ENCODE measurements at places on chromosomes 2 and 18.

- no peak for DNase-seq
Measured at GRCh38 chr18:10775026-10775425, 249.2 kb downstream of the NAPG start.

GRCh38 chr2:237060534-237061312, 25.0 kb upstream of the COPS8 start:
- DNase-seq = peak; percentile 14

- peak; percentile 82 for DNase-seq
Measured at GRCh38 chr18:26215247-26215970, 10.8 kb upstream of the TAF4B start.

DNA sequence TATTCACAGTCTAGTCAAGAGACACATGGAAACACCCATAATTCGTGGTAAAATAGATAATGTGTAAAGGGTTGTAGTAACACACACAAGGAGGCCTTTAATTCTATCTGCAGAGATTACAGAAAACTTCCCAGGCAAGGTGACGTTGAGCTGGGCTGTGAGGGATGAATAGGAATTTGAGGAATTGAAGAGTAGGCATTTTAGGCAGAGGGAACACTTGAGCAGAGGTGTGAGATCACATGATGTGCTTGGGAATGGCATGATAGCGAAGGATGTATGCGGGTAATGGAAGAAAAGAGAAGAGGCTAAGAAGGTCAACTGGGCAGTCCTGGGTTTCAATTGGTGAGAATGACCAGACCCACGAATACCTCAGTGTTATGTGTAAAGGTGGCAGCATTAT, 20.2 kb downstream of the DRC1 start:
- no peak for DNase-seq

DNA sequence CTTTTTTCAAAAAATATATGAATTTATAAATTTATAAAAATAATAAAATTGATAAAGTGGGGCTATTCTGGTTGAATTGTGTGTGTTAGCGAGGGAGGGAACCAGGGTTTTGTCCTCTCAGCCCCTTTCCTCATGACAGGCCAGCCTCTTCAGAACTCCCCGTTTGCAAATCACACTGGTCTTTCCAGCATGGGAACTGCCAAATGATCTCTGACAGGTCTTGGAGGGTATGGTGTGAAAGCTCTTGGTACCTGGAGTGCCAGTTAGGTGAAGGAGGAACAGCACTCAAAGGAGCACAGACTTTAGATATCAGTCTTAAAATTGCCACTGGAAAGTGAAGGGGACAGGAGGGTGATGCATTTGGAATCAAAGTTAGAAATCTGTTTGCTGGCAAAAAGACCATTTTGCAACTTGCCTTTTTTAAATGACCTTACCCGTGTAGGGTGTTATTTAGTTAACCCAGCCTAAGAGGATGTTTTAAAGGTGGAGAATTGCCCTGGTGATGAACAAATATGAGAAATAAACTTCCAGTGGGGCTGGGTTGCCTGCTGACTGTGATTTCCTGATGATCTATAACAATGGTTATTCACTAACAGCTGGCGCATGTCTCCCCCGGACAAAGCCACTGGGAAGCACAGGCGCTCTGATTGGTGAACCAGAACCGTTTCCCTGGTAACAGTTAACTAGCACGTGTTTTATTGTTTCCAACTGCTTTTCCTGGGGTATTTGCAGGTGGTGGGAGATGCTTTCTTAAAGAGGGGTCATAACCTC, 85.3 kb upstream of the EFEMP1 start:
- no peak for DNase-seq

- DNase-seq = no peak
Measured at GRCh38 chr18:6374340-6374739, 40.4 kb downstream of the L3MBTL4 start.
